Psoas muscle (tissue), 8 donors: ENCODE measurements at places on chromosomes 1 and 21.

GRCh38 chr1:59026472-59026948 lies 242.7 kb upstream of the JUN start:
- DNase-seq: no peak

GRCh38 chr1:159077120-159077961 lies 775 bp upstream of the AIM2 start:
- DNase-seq: no peak

DNA sequence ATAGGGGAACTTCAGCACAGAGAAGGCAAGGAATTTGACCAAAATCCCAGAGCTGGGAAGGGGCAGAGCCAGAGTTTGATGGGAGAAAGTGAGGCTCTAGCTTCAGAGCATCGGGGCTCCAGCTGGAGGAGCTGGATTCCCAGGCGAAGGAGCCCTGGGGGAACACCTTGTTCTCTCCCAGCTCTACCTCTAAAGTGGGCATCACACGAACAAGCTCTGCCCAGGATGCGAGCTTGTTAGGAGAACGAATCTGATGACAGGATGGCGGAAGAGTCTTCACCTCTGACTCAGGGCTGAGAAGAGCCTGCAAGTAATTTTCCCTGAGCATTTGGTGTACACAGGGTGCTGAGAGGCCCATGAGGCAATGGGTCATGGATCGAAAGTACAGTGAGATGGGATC lies 22.0 kb downstream of the TNNT2 start:
- DNase-seq: peak; percentile 2

GRCh38 chr1:114386129-114387009 lies 124.6 kb downstream of the TRIM33 start:
- no peak for DNase-seq

DNA sequence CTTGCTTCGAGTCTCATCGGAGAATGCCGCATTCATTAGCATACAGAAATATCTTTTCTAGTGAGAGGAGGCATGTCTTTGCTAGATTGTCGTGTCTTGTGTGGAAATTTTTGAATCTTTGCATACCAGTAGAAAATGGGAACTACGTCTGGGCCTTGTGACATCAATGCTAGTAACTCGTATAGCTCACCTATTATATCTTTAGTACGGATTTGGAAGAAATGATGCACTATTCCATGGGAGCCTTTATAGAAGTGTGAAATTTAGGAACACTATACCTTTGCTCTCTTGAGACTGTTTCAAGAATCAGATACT lies 835 bp downstream of the UHMK1 start:
- DNase-seq: no peak

GRCh38 chr1:17163789-17164666 lies 40.9 kb upstream of the PADI1 start:
- DNase-seq: no peak

GRCh38 chr1:87959236-87959635 lies 630.6 kb downstream of the LMO4 start:
- no peak for DNase-seq

- DNase-seq: no peak
Measured at GRCh38 chr1:22318279-22318981, 133.2 kb upstream of the ZBTB40 start.

DNA sequence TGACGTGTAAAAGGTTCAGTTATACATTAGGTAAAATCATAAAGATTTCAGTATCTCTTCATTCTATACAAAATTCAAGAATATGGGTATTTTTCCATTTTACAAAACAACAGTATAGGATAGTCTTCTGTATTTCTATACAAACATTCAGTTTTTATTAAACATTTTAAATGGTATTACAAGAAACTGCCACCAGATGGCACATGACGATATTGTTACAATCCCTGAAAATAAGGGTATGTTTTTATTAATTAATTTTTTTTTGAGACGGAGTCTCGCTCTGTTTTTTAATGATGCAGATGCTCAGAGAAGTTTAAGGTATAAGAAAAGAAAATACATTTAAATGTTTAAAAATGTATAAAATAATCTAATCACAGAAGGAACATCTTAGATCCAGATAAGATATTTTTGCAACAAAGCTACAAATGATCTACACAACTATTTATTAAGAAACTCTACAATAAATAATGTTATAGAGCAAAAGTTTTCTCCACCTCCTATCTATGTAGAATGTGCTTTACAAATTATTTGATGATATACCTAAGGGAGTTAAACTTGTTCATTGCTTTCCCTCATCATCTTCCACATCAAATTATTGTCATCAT lies 23.5 kb upstream of the RSBN1 start:
- no peak for DNase-seq

DNA sequence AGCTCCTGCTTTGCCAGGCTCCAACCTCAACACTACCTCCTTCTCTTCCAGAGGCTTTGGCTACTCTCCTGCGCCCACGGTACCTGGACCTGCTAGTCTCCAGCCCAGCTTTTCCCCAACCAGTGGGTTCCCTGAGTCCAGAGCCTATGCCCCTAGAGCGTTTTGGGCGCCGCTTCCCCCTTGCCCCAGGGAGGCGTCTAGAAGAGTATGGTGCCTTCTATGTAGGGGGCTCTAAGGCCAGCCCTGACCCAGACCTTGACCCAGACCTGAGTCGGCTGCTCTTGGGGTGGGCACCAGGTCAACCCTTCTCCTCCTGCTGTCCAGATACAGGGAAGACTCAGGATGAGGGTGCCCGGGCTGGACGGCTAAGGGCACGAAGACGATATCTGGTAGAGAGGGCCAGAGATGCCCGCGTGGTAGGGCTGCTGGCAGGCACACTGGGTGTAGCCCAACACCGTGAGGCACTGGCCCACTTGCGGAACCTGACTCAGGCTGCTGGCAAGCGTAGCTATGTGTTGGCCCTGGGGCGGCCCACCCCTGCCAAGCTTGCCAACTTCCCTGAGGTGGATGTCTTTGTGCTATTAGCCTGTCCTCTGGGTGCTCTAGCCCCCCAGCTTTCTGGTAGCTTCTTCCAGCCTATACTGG lies 1.6 kb downstream of the DPH2 start:
- DNase-seq: peak; percentile 63

GRCh38 chr1:153728305-153729066 lies 636 bp downstream of the INTS3 start:
- peak; percentile 63 for DNase-seq

DNA sequence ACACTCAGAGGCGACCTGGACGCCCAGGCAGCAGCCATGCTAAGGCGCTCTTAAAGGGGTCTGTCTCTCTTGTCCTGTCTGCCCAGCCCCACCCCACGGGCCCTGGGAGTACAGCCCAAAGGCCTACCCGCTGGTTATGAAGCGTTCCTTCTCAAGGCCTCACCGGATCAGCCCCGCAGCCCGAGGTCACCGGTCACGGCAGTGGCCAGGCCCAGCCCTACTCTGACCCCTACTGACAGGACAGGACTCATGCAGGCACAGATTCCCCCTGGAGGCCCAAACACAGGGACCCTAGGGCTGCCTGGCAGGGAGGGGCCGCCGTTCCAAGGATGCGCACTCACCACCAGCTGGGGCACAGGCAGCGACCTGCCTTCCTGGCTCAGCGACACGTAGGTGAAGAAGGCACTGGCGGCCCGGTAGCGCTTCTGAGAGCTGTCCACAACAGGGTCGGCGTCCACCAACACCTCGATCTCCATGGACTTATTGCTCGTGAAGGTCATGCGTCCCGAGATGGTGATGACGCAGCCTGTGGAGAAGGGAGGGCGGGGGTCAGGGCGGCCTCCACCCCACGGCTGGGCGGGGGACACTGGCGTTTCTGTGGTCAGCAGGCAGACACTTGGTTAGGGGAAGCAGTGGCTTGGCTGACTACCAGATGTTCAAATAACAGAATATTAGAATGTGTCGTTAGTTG lies 20.0 kb upstream of the GPR153 start:
- peak; percentile 42 for DNase-seq

DNA sequence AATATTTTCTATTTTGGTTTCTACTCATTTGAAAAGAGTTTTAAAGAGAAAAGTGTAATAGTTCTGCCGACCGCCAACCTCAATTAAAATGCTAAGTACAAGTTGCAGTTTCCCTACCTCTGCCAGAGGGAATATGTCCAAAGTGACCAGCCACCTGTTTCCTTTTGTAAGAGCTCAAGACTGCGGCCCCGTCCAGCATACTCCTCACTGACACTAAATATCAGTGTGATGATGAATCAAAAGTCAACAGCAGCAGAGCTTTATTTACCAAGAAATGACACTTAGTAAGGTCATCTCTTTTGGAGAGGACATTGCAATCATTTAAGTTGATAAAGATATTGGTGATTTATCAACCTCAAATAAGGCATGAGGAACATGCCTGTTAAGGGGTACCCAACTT lies 57.4 kb upstream of the NRIP1 start:
- DNase-seq: peak; percentile 50

GRCh38 chr1:37944086-37944763 lies 2.6 kb downstream of the INPP5B start:
- no peak for DNase-seq

- no peak for DNase-seq
Measured at GRCh38 chr1:1116701-1117468, 996 bp upstream of the C1orf159 start.

DNA sequence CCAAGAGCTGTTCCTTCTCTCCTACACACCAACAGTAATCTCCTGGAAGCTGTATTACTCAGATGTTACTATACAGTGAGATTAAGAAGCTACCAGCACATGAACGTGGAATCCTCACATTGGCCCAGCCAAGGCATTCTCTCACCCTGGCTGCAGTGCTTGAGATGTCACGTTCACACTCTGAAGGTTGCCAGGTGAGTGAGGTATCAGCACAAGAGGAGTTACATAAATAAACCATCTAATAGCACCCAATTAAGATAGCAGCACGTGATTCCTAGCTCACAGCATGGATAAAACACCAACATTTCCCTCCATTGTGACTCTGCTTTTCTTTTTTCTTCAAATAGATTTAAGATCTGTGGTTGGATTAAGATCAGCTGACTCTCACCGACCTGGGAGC lies 182.8 kb downstream of the PLPP3 start:
- DNase-seq: no peak

GRCh38 chr1:162192306-162192678 lies 122.8 kb downstream of the NOS1AP start:
- DNase-seq: no peak

GRCh38 chr1:151918819-151919610 lies 9.7 kb upstream of the THEM4 start:
- no peak for DNase-seq

GRCh38 chr1:171743081-171743870 lies 1.4 kb upstream of the VAMP4 start:
- DNase-seq: no peak

DNA sequence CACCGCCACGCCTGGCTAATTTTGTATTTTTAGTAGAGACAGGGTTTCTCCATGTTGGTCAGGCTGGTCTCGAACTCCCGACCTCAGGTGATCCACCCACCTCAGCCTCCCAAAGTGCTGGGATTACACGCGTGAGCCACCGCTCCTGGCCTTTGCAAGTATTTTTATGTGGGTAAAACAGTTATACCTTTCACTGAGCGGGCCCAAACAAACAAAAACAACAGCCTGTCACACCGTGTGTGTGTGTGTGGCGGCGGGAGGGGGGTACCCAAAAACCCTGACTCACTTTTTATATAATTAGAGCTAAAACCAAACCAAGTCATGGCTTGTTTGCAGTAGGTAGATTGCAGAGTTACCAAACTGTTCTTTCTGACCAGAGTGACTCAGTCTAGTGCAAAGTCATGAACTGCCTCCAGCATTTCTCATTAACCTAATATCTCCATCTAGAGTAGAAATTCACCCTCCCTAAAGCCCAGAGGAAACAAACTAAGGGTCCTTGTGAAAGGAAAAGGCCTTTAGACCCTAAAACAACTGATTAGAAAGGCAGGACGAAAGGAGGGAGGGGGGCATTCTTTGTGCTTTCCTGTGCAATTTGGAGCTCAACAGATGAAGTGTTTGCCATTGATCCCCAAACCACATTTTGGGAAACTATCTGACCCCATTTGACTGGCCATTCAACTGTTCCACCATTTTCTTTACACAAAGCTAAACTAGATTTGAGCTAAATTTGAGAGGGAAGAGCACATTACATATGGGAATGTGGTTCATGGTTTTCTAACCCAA lies 181.0 kb downstream of the DHRS3 start:
- no peak for DNase-seq

GRCh38 chr1:41528106-41528505 lies 43.6 kb upstream of the EDN2 start:
- no peak for DNase-seq

DNA sequence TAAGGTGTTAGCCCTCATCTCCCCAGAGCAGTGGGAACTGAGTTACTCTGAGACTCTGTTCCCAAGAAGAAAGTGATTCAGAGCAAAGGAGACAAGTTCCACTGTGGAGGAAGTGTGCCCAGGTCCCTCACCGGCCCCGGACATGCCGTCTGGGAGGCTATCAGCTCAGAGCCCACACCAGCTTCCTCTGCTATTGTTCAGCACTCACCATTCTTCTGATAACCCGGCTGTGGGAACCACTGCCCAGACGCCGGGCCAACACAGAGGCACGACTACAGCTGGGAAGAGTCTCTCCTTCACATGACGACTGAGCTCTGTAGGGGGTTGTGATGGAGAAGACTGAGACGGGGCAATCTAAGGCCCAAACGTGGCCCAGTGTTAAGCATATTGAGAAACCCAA lies 34.2 kb upstream of the GJA5 start:
- DNase-seq: no peak

- no peak for DNase-seq
Measured at GRCh38 chr21:35050348-35051286, 1.5 kb upstream of the RUNX1 start.

DNA sequence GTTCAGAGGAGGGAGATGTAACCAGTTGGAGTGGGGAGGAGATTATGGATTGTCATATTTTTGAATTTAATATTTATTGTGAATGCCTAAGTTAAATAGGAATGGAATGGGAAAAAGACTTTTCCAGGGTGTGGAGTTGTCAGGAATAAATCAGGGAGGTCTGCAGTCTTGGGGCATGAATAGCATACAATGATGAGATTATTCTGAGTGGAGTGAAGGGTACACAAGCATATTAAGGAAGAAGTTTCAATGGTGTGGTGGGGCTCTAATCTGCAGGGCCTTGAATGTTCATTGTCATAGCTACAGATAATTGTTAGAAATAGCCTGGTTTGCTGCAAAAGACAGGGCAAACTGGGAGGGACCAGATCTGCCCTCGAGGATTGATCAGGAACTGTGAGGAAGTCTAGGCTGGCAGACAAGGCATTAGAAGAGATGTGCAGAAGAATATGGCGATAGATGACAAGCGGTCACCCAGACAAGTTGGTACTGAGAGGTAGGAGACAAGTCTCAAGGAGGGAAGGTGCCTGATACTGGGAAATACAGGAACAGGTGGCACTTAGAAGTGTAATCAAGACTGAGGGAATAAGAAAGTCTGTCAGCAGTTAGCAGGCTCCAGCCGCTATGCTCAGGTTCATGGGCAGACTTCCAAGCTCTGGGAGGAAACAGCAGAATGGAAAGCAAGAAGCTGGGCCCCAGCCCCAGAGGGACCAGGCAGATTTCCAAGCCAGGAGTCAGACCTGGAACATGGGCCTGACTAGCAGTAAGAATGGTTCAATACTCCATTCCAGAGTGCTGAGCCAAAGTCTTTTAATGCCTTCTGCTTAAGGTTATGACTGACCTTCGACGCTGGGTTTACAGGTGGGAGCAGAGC lies 20.9 kb upstream of the RGL1 start:
- peak; percentile 55 for DNase-seq
